ELR (cell line): ENCODE measurements at places on chromosomes 6 and 20.
A peak's percentile ranks its signal among the peaks of the same experiment; 100 is the strongest.

DNA sequence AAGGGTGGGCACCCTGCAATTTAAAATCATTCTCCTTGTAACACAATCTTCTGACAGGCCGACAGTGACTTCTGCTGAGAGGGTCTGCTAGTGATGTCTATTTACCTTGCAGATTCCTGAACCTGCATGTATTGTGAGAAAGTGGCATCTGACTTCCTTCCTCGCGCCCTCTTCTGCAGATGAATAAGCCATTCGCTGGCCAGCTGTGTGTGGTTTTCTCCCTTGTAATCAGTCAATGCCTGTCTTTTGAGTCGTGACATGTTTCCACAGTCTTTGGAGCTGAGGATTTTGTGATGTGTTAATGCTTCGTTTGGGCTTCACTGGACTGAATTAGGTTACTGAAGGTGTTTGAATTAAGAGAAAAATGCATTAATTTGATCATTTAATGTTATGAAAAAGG lies 125.3 kb downstream of the GRM1 start:
- DNase-seq: no peak

DNA sequence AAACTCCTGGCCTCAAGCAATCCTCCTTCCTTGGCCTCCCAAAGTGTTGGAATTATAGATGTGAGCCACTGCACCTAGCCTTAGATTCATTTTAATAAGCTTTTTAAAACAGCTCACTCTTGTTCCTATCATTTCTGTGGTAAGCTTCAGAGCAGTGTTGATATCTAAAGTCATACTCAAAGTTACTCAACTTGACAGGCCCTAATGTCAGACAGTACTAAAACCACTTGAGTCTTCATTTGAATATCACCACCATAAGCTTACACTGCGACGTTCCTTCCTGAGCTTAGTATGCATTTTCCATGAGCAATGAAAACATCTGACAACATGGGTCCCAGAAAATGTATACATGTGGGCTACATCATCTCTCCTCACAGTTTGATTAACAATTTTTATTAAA lies 6.0 kb downstream of the FUCA2 start:
- DNase-seq: no peak

- peak; percentile 25 for DNase-seq
Measured at GRCh38 chr20:40494248-40494647, 194.8 kb downstream of the MAFB start.

- no peak for DNase-seq
Measured at GRCh38 chr6:38495922-38496635, 143.7 kb downstream of the BTBD9 start.

GRCh38 chr20:6582449-6582848 lies 185.0 kb upstream of the BMP2 start:
- DNase-seq: no peak

GRCh38 chr20:44460795-44461141 lies 14.9 kb upstream of the TTPAL start:
- DNase-seq: peak; percentile 65

GRCh38 chr6:11828262-11828870 lies 49.8 kb upstream of the ADTRP start:
- DNase-seq: no peak

- DNase-seq: no peak
Measured at GRCh38 chr6:25330796-25331685, 51.9 kb downstream of the CARMIL1 start.

DNA sequence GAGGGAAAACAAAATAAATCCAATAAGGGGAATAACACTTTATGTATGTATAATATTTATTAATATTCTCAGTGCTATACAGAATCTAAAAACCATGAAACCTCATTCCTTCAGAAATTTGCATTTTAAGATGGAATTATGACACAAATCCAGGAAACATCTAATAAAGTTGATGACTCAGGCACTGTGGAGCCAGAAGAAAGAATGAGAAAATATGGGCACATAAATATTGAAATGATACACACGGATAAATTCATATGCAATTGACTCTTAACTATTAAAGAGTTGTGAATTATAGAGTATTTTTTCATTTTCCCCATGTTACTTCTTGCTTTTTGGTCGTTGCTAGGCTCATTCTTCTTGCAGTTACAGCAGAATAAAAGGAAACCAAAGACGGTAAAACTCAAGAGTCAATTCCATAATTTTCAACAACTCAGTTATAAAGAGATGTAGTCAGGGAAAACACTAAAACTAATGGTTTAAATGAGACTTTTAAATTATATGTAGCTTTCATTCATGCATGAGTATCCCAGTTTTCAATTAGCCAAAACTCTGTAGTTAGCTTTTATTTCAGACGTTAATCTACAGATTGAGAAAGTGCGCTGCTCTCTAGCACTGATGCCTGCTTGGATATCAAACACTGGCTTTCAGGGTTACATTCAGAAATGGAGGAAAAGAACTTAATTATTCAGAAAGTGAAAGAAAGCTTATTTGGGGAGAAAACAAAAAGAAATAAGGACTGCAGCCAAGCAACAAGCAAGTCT lies 95.4 kb downstream of the ADGRB3 start:
- no peak for DNase-seq

GRCh38 chr6:34562350-34562749 lies 6.2 kb upstream of the SPDEF start:
- no peak for DNase-seq

GRCh38 chr6:31624070-31624469 lies 3.6 kb downstream of the PRRC2A start:
- no peak for DNase-seq

DNA sequence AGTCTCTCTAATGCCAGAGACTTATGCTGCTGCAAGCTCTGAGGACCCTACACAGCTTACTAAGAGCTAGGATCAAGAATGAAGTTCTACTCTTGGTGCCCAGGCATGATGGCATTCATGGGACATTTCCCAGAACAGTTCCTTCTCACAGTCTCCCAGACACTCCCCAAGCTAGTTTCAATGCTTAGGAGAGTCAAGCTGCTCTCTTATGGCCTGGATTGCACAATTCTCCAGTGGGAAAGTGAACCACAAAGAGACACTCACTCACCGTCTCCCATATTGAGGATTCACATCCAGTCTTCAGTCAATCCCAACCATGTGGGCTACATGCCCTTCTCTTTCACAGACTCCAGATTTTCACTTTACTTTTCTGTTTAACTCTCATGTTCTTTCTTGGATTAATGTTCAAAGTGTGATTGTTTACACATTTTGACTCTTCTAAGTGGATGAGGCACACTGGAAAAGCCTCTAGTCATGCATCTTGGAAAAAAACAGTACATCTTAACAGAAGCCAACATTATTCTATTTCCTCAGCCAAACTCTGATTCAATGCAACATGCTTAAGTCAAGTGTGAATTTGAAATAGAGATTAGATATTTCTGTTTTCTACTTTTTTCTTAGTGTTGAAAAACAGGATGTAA lies 447.8 kb upstream of the BTBD3 start:
- no peak for DNase-seq

DNA sequence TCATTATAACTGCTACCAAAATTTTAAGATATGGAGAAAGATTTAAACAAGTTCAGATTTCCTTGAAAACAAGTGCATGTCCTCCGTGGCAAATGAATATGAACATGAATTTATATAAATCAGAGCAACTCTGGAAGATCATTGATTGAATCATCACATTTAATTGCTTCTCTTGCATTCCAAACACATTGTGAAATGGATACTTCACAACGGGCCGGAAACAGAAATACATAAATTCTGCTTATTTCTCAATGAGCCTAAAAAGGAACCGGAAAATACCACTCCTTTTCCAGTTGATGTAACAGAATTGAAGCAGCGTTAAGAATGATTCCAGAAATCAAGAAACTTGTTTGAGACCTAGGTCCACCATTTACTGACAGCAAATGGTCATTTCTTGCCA lies 134.6 kb upstream of the BTN3A2 start:
- peak; percentile 71 for DNase-seq

GRCh38 chr6:106167096-106167814 lies 81.1 kb downstream of the PRDM1 start:
- no peak for DNase-seq

DNA sequence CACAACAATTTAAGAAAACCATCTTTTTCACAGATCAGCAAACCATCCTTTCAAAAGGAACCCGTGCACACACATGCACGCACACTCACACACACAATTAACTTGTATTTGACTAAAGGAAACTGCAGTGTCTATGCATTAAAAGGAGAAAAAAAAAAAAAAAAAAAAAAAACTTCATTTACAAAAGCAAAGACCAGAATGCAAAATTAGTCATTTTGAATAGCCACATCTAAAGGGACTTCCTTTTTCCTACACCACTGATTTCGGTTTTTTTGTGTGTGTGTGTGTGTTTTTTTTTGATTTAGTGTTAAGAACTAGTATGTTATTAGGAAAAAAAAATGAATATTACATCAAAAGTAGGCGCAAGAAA lies 6.3 kb downstream of the ZMYND8 start:
- no peak for DNase-seq

DNA sequence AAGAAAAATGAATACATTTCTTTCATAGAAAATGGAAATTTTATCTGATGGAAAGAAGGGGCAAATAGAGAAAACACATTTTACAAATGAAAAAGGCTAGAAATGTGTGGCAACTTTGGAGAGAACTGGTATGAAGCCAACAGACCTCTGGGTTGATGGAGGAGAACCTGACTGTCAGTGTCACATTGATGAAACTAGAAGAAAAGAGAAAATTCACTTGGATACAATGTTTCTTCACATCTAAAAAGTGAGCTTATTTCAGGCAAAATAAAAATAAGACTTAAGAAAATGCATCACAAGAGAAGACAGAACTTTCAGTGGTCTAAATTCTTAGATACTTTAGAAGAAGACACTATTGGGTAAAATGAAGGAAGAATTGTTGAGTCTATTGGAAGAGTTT lies at the start of gene OR12D2:
OR12D2 (plus strand) TSS at position 301 of the 400 bp plus-strand sequence. CDS start 1,069 bp downstream, outside the sequence.
- DNase-seq: no peak

GRCh38 chr6:124076336-124077048 lies 272.8 kb downstream of the NKAIN2 start:
- no peak for DNase-seq

DNA sequence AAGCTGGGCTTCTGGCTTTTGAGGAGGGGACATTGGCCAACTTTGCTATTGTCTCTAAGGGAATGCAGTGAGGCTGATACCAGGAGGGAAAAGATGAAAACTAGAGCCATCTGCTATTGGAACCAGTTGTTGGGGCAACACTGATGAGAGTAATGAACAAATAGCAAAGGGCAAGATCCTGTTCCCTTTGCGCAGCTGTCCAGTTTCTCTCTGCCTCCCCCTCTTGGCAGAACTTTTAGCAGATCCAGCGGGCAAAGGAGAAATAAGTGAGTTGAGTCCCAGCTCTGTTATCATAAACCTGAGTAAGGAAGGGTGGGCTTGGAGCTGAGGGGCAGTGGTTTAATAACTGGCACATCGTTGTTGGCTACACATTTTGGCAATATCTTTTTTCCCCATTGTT lies 126.8 kb downstream of the AKAP7 start:
- peak; percentile 4 for DNase-seq

GRCh38 chr20:38658879-38659596 lies 57.4 kb downstream of the ARHGAP40 start:
- DNase-seq: peak; percentile 52

DNA sequence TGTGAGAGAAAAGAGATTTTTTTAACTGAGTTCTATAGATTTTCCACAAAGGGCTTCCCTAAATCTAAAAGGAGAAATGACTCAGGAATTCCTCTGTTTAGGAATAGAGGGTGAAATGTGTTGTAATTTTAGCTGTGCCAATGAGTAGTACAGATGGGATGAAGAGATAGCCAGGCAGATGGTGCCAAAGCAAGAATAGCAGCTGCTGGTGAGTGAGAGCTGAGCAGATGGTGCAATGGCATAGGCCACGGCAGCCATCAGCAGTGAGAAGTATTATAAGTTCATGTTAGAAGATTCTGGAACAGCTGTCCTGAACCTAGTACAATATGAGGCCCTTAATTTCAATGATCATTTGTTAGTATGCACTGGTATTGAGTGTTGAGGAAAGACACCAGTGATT lies 40.2 kb upstream of the CRISP1 start:
- no peak for DNase-seq

DNA sequence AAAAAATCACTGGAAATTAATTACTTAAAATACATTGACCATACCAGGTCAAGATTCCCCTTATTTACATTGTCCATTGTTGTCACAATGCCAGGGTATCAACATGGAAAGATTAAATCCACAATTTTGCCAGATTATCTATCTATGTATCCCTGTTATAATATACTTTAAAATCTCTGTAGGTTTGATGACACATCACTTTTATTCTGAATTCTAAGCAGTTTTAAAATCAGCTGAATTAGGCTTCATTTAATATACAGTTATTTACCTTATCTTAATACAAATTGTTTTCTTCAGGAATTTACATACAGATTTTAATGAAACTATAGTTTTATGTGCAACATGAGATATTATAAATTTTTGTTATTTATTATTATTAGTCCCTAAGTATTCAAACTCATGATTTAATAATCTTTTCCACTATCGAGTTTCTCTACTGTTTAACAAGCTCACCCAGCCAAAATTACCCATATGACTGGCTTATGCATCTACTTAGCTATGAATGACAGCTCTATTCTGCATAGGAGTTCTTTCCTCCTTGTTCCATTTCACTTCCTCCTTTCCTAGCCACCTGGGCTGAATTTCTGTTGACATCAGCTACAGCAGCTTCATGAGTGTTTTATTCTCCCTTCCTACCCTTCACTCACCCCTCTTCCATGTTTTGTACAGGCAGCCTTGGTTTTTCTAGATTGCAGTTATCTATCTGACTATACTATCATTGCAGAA lies 654.2 kb upstream of the MAP3K7 start:
- DNase-seq: no peak

- DNase-seq: no peak
Measured at GRCh38 chr6:154614641-154615040, 104.2 kb upstream of the CNKSR3 start.

GRCh38 chr6:141077355-141078333 lies 1055.1 kb upstream of the GJE1 start:
- peak; percentile 48 for DNase-seq

DNA sequence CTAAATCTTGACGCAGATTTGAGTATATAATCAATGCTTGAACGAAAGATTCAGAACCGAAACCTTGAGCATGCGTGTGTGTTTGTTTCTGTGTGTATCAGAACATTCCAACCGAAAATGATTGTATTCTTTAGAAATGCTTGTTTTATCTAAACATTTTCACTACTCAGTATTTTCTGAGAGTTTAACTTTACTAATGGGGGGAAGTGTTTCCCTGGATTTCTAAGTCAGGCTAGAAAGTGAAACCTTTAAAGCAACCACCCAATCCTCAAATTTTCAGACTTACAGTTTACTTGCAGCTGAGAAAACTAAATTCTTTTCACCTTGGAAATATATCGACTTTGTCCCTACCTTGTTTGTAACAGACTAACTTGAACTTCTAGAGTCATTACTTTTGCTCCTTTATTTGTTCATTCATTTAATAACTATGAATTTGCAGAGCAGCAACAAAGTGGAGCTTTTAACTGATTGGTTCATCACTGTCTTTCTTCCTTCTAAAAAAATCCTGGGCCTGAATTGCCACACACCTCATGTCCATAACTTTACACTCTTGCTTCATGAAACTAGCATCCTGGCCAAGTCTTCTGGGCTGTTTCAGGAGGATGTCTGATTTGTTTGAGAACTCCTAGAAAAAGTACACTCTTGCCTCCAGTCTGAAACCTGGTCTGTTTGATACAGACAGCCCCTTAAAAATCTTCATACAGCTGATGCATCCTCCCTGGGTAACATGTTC lies 77.8 kb upstream of the XRN2 start:
- DNase-seq: no peak

GRCh38 chr6:79034865-79035264 lies 43.2 kb downstream of the PHIP start:
- no peak for DNase-seq
